ENCODE measurements at places on chromosomes 1 and 21.
A peak's percentile ranks its signal among the peaks of the same experiment; 100 is the strongest.

- peak; percentile 44 for DNase-seq
These were observed 590 bp downstream of the CNN3 start for GRCh38 chr1:94926126-94926914.

DNA sequence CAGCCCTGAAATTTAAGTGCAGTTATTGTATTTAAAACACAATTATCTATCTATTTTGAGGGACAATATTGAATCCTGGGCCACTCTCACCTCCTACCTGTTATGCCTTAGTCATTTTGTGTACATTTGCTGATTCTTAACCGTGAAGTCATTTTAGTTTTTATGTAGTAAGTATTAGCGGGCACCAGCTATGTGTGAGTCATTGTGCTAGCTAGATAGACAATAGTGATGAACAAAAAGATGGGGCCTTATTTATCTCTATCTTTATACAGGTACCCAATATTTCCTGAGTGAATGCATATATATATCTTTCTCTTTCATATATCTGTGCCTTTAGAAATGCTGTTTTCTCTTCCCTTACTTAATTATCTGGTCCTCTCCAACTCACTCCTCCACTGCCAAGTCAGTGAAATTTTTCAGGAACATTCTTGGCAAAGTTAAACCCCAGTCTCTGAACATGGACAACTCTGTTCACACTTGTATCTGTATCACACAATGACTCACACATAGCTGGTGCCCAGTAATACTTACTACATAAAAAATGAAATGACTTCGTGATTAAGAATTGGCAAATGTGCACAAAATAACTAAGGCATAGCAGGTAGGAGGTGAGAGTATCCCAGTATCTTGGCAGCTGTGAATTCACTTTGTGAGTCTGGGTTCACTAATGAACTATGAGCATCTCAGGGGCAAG is 166.0 kb upstream of the C8B start:
- no peak for DNase-seq

GRCh38 chr1:193111641-193112090 is 6.5 kb upstream of the GLRX2 start:
- DNase-seq: no peak

DNA sequence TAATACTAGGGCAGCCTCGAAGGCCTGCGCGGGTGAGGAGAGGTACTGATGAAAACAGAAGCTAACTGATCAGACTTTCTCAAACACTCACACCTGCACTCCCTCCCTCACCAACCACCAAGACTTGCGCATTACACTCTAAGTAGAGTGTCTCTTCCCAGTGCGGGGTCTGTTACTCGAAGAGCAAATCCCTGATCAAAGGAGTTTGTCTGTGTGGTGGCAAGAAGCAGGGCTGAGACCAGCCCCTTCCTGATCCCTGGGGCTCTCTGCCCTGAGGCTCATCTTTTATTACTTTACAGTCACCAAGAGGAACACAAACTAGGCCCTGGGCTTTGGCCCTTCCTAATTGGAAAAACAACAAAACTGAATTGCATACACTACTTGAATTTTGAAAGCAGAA is 19.5 kb upstream of the TSNAX start:
- no peak for DNase-seq

DNA sequence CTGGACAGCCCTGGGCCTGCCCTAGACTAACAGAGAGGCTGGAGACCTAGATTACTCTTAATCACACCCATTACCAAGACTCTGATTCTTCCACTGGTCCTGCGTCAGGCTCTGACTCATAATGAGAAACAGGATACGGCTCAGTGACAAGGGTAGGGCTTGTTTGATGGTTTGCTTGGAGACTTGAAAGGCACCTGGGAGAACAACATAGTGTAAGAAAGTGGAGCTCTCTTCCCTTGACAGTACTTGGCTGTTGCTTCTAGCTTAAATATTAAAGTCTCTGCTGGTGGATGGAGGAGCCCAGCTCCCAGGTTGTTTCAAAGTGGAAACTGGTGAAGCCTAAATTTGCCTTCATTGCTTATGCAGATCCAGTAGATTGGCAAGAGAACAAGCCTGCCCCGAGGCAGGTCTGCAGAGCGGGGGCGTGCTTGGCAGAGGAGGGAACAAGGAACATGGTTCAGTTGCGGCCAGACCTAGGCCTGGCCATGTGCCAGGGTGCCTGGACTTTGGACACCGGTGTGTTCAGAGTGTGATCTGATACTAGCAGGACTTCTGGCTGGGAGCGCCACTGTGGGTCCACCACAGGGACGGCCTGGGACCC is 480.6 kb downstream of the CAMTA1 start:
- no peak for DNase-seq

DNA sequence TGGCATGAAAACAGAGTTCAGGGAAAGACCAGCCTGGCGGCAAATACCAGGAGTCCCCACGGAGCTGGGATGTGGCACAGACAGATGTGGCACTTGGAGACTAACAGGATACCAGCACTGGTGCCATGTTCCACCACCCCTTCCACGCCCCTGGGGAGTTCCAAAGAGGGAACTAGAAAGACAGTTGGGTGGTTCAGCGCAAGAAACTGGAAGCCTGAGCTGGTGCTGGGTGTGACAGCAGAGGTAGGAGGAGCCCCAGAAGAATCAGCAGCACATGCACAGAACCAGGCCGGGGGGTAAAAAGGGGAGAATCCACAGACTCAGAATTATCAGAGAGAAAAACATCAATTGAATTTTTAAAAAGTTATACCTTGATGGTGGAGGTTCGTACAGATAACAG is 22.4 kb downstream of the DDX20 start:
- DNase-seq: no peak

All from naive thymus-derived CD4-positive, alpha-beta T cell (primary cell).